ENCODE measurements at places on chromosomes 16 and 17.

- DNase-seq = no peak
These were observed 169.8 kb downstream of the LAT start for GRCh38 chr16:29154676-29155121.

- DNase-seq = peak; percentile 42
These were observed 818 bp downstream of the DNAJC7 start for GRCh38 chr17:42016411-42016831.

DNA sequence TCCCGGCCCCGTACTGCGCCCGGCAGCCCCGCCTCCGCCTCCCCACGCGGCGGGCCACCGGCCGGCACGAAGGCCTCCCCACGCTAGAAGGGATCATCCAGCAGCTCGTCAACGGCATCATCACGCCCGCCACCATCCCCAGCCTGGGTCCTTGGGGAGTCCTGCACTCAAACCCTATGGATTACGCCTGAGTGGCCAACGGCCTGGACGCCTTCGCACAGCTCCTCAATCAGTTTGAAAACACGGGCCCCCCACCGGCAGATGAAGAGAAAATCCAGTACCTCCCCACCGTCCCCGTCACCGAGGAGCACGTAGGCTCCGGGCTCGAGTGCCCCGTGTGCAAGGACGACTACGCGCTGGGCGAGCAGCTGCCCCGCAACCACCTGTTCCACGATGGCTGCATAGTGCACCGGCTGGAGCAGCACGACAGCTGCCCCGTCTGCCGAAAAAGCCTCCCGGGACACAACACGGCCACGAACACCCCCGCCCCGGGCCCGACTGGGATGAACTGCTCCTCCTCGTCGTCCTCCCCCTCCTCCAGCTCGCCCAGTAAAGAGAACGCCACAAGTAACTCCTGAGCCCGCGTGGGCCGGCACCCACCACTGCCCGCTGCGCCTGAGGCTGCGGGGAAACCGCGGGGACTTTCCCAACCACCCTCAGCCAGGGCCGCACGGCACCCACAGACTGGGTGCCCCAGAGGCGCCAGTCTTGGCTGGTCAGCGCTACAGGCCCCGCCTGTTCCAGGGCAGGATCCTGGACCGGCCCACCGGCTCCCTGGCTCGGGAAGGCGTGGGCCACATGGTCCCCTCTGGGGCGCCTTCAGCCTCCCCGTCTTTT, 39.0 kb upstream of the AKAP1 start:
- peak; percentile 94 for DNase-seq

DNA sequence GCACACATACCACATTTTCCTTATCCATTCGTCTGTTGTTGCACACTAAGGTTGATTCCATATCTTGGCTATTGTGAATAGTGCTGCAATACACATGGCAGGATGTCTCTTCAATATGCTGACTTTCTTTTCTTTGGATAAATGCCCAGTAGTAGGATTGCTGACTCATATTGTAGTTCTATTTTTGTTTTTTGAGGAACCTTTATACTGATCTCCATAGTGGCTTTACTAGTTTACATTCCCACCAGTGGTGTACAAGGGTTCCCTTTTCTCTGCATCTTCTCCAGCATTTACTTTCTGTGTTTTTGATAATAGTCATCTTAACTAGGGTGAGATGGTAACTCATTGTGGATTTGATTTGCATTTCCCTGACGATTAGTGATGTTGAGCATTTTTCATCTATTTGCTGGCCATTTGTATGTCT, 118.1 kb downstream of the STXBP4 start:
- DNase-seq = peak; percentile 16

DNA sequence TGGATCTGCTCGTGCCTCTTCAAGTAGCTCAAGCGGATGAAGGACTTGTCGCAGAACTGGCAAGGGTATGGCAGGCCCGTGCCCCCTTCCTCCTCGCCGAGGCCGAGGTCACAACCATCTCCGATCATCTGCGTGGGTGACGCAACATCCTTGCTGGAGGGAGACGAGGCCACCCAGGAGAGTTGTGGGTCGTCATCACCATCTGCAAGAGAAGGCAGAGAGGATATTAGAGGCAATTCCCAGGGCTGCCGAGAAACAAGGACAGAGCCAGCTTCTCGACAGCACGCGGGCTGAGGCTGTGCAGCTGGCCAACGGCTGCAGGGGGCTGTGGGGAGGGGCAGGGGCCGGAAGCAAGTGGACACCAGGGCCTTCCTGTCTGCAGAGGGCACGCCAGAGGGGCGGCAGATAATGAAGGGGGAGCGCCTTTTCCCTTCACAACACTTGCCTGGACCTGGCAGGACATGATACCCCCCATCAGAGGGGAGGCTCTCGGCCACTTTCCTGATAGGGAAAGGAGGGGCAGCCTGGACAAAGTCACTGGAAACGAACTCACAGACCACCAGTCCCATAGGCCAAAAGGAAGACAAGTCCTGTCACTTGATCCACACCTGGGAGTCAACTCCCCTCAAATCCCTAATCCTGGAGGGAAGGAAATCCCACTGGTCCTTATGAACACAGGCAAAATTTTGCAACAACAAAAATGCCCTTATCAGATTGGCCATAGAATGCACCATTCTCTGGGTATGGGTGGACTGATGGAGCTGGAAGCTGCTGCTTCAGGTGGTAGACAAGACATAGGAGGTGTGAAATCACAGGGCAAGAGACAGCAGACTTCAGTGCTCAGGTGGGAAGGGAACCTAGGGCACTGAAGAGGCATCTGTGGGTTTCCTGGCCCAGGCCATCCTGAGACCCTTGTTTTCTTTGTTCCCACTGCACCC, 217.0 kb downstream of the ZNF423 start:
- no peak for DNase-seq

GRCh38 chr17:28180449-28180848, 138.0 kb downstream of the NLK start:
- DNase-seq = no peak

DNA sequence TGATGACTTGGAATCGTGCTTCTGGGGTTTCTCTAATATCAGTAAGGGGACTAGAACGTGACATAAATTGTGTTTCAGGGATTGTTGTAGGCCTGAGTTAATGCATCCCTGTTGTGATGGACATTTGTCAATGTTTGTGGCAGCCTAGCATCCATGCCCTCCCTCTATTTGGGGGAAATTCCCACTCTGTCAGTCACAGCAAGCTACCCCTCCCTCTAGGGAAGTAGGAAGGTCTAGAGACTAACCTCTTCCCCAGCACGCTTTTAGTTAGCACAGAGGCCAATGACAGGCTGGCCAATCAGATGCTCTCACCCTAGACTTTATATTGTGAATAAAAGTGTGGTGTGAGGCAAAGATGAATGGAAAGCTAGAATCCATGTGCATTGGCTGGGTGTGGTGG, 32.4 kb upstream of the NF1 start:
- DNase-seq = peak; percentile 65

DNA sequence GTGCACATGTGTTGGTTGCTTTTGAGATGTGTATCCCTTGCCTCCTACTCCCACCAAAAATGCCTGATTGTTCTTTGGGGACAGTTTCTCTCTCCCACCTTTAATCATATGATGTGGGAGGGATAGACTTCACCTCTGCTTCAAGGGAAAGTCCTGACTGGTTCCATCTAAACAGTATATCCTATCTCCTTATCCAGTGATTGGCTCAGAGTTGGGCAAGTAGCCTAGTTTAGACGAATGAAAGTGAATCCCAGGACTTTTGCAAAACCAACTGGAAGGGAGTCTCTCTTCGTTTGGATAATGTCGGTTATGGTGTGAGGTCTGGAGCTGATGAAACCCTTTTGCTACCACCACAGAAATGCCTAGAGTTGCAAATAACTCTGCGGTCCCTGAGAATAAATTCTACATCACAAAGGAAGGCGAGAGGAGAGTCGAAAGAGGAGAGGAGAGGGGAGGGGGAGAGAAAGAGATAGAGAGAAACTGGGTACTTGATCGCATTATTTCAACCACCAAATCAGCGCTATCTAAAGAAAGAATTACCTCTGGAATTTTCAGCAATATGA, 77.1 kb upstream of the SALL1 start:
- no peak for DNase-seq

- no peak for DNase-seq
These were observed 18.8 kb upstream of the IRF8 start for GRCh38 chr16:85879975-85880831.

DNA sequence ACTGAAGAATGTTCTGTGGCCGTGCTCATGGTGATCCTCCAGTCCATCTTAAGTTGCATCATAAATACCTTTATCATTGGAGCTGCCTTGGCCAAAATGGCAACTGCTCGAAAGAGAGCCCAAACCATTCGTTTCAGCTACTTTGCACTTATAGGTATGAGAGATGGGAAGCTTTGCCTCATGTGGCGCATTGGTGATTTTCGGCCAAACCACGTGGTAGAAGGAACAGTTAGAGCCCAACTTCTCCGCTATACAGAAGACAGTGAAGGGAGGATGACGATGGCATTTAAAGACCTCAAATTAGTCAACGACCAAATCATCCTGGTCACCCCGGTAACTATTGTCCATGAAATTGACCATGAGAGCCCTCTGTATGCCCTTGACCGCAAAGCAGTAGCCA, 36.8 kb upstream of the KCNJ2 start:
- DNase-seq = no peak

DNA sequence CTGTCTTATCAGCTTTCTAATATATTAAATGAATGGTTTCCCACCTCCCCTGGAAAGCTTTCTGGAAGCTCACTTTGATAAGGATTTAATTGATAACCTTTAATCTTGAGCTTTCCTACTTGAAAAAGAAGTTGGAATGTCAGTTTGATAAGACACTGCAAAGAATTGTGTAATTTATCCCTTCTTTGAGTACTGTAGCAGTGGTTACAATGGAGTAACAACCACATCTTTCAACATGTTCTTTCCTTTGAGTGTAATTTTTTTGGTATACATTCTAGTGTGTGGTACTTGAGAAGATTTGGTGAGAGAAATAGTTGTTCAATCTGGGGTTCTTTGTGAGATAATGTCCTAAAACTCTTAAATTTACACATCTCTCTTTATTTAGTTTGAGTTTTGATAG, 43.4 kb downstream of the CPD start:
- DNase-seq = no peak

- no peak for DNase-seq
These were observed 5.9 kb upstream of the CCL22 start for GRCh38 chr16:57352636-57353047.

- DNase-seq = no peak
These were observed 900.0 kb upstream of the GOT2 start for GRCh38 chr16:59634004-59634579.

DNA sequence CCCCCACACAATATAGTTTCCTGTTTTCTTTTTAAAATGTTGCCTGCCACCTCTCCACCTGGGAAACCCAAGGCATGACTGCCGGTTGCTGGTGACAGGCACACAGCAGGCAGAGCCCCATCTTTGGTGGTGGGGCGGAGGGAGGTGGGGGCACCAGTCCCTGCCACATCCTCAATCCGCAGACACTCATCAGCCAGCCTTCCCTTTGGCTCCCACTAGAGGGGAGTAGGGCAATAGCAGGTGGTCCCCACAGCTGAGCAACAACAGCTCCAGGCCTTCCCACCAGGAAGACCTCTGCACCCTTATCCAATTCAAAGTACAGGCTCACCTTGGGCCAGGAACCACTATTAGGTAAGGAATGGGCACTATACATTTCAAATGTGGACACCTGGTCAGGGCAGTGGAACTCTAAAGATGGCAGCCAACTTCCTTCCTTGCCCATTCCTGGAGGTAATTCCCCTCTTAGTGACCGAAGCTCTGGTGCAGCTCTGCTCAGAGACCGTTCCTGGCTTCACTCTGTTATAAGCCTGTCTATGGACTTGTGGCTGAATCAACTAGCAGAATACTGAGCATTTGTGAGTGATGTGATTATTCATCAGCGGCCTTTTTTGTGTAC, 13.9 kb downstream of the RECQL5 start:
- DNase-seq = peak; percentile 37

- DNase-seq = no peak
These were observed 23.2 kb downstream of the CMIP start for GRCh38 chr16:81467815-81468214.

- no peak for DNase-seq
These were observed 12.5 kb upstream of the SPHK1 start for GRCh38 chr17:76371656-76372628.

DNA sequence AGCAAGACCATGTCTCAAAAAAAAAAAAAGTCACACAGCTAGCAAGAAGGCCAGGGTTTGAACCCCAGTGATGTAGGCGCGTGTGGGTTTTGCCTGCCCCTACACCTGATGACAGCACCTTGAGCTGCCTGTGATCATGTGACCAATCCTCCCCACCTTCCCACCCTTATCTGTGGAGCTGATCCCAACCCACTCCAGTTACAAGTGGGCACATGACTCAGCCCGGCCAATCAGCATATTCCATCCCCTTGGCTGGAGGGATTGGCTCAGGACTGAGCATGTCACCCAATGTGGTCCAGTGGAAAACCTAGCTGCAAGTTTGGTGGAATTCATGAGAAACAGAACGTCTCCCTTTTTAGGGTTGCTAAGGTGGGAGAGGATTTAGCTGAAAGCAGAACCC, 6.6 kb downstream of the TMEM114 start:
- DNase-seq = peak; percentile 63

- DNase-seq = no peak
These were observed 122.3 kb downstream of the MRTFB start for GRCh38 chr16:14193316-14193871.

GRCh38 chr17:42436391-42436790, 13.3 kb upstream of the CAVIN1 start:
- peak; percentile 59 for DNase-seq

DNA sequence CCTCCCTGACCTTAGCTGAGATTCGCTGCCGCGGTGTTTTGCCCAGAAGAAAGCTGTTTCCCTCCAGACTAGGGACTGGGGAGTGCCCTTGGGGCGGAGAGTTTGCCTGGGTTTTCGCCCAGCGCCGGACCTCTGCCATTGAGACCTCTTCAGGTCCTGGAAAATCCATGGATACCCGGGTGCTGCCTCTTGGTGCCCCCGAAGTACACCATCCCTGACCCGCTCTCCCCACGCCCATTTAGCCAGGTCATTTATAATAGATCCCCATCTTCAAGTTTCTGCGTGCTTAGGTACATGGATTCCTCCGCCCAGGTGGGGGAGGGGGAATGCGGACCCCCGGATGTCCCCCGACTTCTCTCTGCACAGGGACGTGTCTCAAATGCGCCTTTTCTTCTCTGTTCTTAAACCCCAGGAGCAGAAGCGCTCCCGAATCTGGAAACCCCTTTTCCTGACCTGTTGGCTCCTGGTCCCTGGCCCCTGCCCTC, 15.0 kb upstream of the CBX8 start:
- no peak for DNase-seq

- DNase-seq = no peak
These were observed 354.3 kb downstream of the CPPED1 start for GRCh38 chr16:12449374-12449773.

DNA sequence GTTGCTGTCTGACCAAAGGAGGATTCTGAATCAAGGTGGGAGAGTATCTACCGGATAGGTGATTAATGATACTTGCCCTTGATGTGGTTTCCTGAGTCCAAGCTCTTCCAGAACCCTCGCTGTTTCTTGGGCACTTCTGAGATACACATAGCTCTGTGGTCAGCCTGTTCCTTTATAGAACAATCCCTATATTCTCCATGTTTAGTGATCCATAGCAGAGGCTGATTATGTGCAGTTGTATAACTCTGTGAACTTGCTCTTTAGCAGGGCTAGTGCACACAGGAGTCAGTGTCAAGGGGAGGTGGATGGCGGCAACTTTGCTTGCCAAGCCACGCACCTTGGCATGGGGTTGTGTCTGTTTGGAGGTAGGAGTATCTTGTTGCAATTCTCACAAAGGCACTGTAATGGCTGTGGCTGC, 36.1 kb downstream of the ARL4D start:
- no peak for DNase-seq

- DNase-seq = no peak
These were observed 21.2 kb upstream of the LRRC37A start for GRCh38 chr17:46273541-46274236.

All from suppressor macrophage treated with lipopolysaccharide for 1 hour (primary cell).